Substantia nigra (tissue), 51 donors: ENCODE measurements at places on chromosomes 5 and 9.

DNA sequence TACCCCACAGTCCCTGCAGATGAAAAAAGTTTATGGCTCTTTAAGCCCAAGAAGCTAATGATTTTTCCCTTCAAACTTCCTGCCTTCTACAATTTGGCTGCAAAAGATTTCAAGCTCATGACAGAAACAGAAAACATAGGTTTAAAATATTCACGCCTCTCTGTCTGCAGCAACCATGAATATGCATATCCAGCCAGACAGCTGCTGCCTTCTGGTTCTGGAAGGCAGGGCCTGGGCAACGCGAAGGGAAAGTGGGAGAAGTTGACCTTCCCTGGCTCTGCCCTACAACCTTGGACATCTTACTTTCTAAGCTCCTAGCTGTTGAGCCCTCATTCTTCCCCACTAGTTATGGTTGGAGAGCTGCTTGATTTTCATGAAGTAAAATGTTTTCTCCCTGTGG is 64.8 kb upstream of the CLINT1 start:
- no peak for DNase-seq

GRCh38 chr9:21777701-21778100 is 24.7 kb upstream of the MTAP start:
- no peak for DNase-seq

GRCh38 chr5:50704730-50705129 is 38.3 kb downstream of the PARP8 start:
- no peak for DNase-seq

DNA sequence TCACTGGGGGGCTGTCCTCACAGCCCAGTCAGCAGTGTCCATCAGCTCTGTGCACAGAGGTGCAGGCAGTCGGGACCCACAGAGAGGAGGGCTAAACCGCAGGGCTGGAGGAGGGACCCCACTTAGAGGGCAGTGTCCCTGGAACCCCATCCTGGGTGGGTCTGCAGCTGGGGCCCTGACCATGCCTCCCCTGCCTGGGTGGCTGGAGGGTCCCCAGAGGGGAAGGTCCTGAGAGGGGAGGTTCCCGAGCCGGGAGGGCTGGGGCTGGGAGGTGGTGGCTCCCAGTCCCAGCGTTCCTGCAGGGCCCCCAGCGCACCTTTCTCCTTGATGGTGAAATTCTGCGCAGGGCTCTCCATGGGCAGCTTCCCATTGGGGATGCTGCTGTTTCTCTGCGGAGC is 32.7 kb downstream of the EXOC3 start:
- no peak for DNase-seq

DNA sequence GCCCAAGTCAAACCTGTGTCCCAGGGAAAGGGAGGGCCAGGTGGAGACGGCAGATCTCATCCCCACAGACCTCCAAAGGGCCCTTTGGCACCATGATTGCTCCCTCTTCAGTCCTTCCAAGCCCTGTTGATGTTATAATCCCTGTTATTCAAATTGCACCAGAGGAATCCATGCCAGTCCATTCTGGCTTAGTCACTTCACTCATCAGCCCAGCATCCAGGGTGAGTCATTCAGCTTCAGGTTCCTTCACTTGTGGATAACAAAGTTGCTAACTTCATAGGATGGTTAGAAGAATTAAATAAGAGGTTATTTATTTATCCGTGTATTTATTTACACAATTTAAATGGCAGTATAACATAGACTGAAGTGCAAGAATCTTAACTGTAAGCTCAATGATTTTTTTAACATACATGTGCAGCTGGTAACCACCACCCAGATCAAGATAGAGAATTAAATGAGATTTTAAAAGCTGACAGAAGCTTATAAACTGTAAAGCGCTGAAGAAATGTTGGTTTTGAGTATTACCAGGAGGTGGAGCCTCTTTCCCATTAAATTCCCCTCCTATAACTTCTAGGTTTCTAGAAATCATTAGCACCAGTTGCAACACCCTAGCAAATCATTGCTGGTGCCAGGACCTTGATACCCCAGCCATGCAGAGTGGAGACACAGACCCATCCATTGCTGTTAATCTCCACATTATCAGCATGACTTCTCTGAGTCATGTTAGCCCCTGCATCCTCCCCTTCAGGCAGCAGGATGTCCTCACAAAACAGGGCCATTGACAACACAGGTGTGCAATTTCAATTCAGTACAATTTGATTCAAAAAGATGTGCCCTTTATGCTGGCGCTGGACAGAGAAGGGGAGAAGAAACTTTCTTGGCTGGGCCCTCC is 77.4 kb downstream of the SEC61B start:
- DNase-seq, result no peak

DNA sequence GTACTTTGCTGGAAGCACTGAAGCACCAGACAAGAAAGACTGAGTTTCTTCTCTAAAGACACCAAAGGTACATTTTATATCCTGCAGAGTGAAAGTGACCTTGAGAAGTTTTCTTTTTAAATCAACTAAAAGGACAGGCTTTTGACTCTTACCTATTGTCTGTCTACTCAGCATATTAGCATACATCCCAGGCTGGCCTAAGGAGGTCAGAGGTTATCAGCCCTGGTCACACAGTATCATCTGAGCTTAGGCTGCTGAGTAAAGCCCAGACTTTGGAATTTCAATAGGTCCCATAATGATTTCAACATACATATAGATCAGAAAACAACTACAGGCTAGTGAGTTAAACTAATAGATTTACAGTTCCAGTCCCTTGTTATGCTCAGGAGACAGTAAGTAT is 10.1 kb upstream of the CDH9 start:
- DNase-seq, result no peak

DNA sequence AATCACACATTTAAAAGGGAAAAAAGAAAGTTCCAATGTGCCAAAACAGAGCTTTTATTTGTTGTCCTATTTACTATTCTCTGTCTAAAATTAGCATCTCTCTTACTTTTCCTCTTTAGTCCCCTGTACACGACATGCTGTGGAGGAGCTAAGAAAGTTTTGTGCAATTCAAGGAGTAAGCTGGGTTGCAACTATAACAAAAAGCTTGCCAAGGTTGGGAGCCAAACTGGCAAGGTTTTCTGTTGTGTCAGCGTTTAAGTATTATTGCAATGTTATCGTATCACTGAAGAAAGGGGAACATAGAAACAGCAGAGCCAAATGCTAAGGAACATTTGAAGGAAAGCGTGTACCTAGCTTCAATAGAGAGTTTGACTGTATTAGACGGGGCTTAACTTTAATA is 680.8 kb downstream of the CETN3 start:
- DNase-seq, result no peak

DNA sequence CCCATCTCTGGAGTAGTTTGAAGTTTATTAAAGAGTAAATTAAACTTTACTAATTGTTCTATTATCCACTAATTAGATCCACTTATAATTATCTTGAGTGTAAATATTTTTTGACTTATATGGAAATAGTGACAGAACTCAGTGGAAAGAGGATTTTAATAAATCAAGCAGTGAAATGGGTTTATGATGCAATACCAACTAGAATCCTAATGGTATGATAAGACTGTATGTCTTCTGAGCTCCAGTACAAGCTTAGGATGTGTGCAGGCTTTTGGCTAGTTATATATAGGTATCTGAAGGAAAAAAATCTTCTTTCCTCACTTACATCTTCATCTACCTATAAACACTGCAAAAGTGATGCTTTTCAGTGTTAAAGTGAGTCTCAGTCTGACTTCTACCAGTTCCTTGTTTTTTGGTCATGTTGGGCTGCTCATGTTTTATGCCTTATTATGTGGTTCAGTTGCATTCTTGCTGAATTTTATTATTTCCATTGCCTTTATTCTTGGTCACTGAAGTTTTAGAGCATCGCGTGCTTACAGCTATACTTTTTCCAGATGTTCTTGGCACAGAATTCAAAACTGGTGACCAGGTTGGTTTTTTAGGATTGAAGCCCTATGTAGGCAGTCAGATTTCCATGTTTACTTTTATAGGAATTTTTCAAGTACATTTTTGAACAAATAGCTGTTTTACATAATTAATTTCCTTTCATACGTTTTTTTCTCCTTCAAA is 30.5 kb downstream of the XRCC4 start:
- DNase-seq, result no peak

DNA sequence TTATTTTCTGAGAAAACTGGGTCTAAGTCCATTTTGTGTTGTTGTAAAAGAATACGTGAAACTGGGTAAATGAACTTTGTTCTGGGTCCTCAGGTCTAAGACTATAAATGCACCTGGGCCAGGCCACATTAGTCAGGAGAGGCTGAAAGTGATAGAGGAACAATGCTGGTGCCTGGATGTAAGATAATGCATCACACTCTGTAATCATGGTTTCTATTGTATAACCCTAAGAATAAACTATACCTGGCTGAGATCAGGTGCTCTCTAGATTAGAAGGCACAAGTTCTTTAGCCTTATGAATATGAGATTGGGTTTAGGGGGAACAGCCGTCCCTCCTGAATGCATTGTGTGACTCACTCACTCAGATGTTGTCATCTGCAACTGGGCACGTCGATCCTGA is 675.5 kb downstream of the HTR1A start:
- DNase-seq, result no peak

DNA sequence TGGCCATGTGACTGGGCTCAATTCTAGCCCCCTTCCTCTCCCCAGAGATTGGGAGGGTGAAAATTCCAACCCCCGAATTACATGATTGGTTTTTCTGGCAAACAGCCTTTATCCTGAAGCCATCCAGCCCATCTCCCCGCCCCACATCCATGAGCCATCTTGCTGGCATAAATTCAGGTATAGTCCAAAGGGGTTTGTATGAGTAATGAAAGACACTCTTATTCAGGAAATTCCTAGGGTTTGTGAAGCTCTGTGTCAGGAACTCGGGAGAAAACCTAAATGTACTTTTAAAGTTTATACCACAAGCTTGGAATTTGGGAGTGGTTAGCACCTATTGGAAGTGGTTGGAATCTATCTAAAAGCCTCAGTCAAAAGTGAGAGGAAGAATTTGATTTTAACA is 80.6 kb upstream of the SIMC1 start:
- no peak for DNase-seq

DNA sequence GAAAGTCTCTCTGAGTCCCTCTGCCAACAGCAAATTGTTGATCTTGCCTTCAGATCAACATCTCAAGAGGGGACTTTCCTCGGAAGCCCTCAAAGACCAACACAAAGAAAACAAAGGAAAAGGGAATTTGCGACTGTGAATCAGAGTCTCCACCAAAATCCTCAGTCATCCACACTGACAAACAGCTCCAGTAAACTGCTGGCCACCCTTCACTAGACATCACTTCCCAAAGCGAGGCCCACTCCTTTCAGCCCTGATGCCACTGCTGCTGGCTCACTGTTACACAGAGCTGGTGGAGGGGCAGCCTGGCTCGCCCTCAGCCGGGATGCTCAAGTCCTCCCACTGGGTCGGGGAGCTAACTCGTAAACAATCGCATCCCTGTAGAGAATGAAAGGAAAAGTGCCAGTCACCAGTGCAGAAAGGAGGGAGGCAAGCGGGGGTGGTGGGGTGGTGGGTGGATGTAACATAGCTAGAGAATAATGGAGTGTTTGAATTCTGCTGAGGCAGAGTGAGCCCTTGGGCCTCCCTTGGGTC is 1.3 kb downstream of the FGF1 start:
- DNase-seq, result peak; percentile 92

GRCh38 chr9:38066197-38066913 is 2.7 kb downstream of the SHB start:
- DNase-seq, result no peak

- no peak for DNase-seq
Measured at GRCh38 chr5:19547640-19548039, 440.4 kb downstream of the CDH18 start.

DNA sequence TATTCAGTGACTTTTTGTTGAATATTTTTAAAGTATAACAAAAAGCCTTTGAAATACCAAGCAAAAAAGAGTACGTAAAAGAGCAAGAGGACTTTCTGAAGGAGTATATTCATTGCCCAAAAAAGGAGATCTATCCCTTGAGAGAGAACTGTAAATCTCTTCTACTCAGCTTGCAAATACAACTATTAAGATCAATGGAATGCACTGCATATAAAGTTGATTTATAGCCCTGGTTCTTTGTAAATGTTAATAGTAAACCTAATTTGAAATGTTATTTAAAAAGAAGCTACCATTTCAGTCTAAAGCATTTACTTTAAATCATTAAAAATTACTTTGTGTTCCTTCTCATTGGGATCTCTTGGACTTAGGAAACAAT is 168.1 kb downstream of the PDE4D start:
- DNase-seq, result no peak

DNA sequence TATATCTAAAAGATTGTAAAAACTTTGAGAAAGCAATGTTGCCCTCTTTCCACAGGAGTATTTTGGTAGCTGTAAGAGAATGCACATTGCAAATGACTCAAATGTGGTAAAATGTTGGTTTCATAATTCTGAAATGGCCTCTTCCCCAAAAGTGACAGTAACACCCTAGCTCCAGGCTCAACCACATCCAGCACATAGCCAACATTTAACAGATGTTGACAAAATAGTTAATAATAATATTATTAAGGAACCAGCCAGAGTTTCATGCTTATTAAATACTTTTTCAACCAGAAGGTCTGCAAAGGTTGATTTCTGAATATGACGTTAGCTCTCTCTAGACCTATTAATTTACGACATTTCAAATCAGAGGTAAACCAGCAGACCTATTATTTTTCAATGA is 1.3 kb downstream of the ANXA1 start:
- no peak for DNase-seq

GRCh38 chr9:128394379-128395168 is 23.4 kb downstream of the URM1 start:
- DNase-seq, result peak; percentile 51

DNA sequence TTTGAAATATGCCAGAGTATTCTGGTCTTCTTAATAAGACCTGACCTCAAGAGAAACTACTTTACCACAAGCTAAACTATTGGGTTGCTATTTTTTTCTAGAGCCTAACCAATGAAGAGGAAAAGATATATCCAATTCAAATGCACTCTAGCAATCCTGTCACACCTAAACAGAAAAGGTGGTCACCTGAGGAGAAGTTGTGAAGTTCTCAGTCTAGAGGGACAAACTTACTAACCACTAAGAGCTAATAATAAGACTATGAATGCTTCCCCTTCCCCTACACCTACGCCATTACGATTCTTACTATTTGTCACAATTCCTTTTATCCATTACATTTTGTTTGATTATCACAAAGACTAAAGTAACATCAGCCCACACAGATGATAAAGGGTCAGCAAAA is 29.7 kb downstream of the RLN2 start:
- no peak for DNase-seq

DNA sequence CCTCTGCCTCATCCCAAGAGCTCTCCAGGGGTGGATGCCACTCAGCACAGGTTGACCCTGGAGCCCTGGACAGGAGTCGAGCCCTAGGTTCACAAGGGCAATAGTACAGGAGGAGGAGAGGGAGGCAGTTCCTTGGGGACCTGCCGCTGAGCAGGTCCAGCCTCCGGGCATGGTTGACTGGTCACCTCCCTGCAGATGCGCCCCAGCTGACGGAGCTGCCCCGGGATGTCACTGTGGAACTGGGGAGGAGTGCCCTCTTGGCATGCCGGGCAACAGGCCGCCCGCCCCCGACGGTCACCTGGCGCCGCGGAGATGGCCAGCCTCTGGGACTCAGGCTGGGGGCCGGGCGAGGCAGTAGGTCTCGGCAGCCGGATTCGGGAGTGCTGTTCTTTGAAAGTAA is 53.7 kb downstream of the HMCN2 start:
- no peak for DNase-seq
